Cerebellum (tissue), 4 donors: ENCODE measurements at places on chromosomes 1 and 21. TPM values are rescaled to one million over a fixed set of nuclear protein-coding genes. Genes with fewer than 3 reads are reported as not detected.

DNA sequence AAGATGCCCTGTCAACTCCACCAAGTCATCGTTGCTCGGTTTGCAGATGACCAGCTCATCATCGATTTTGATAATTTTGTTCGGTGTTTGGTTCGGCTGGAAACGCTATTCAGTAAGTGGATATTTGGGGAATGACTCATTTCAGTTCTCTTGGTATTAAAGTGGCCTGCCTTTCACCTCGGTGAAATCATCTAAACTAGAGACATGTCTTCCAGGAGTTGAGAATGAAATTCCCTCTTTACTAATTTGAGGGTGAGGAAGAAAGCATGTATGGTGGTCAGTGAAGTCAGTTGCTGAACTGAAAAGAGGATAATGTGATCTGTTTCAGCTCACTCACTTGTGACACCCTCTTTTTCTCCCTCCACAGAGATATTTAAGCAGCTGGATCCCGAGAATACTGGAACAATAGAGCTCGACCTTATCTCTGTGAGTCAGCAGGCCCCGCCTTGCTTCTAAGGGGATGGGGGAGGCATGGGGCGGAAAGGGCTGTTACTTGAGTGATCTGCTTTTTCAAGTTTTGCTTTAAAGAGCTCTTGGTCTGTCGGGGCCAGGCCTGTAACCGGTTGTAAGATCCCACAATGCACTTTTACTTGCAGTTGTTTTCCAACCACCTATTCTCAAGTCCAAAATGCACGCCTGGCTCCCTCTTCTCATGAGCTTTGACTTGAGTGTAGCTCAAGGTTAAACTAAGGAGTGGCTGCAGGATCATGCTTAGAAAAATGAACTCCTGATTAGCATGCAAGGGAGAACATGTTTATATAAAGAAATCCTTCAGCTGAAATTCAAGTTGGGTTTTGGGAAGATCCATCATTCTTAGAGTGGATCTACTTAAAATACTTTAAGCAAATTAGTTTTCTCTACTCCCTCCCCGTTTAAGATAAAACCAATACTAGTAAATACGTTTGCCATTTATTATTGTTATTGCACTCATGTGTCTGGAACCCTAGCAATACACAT, 59.8 kb downstream of the CAPN2 start:
- DNase-seq = no peak

Gene PAX7
- total RNA-seq = 0.82 TPM

DNA sequence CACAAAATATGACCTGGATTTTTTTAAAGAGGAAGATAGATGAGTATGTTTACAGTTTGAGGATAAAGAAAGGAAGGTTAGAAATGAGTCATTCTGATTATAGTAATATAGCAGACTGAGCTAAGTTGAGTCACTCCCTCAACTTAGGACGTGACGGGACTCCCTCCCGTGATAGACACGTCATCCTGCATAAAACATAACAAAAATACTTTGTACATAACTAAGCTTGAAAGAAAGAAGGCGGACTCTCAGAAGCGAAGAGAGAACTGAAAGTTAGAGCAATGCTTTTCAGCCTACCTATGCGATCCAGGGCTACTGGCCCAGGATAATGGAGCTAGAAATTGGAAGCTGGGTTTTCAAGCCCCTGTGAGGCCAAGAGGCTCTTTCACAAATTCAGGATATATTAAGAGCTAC, 53.0 kb upstream of the DESI2 start:
- DNase-seq = no peak

- DNase-seq = no peak
These were observed 57.8 kb downstream of the PGBD5 start for GRCh38 chr1:230368363-230368762.

Gene TAS1R3
- 0.73 TPM for total RNA-seq

Gene C8A
- total RNA-seq = not detected

Gene STRIP1
- 112 TPM for total RNA-seq
